NB4 (cell line): ENCODE measurements at places on chromosomes 2 and 18.

DNA sequence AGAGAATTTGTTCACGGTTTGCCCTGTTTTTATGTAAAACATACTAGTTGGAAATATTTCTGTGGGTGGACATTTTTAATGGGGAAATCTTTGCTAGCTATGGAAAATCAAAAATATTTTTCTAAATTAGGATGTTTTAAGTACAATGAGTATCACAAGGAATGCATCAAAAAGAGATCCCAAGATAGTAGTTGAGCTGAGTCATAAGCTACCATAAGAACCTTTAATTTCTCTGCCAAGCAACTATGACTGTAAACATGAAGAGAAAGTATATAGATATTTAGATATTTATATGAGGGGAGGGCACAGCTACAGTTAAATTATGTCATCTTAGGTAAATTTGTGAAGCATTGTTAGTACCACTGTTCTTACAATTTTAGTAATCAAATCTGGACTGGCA, 646.2 kb downstream of the XIRP2 start:
- DNase-seq = no peak

- no peak for DNase-seq
Measured at GRCh38 chr2:129779783-129780182, 199.7 kb upstream of the RAB6C start.

DNA sequence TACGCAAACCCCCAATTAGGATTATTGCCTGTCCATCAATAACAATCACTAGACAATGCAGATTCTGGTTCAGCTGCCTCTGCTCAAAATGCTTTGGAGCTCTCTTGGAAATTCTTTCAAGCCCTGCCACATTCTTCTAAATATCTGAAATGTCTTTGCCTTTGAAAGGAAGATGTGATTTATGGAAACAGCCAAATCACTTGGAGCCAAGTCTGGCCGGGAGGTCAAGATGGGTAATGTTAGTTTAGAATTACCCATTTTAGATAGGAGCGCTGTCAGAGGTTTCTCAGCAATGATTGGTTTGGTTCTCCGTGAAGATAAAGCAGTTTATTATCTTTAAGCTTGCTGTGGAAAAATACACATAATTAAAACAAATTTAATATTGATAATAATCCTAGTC, 306.7 kb downstream of the SETBP1 start:
- no peak for DNase-seq

GRCh38 chr18:6313415-6313814, 101.3 kb downstream of the L3MBTL4 start:
- no peak for DNase-seq

DNA sequence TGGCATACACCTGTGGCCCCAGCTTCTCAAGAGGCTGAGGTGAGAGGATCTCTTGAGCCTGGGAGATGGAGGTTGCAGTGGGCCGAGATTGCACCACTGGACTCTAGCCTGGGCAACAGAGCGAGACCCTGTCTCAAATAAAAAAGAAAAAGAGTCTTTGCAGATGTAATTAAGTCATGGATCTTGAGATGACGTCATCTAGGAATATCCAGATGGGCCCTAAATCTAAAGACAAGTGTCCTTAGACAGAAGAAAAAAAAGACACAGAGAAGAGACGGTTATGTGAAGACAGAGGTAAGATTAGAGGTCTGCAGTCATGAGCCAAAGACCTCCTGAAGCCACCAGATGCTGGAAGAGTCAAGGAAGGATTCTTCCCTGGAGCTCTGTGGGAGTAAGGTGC, 74.3 kb downstream of the RHOB start:
- DNase-seq = no peak

- peak; percentile 14 for DNase-seq
Measured at GRCh38 chr2:2706306-2706705, 375.2 kb upstream of the MYT1L start.

DNA sequence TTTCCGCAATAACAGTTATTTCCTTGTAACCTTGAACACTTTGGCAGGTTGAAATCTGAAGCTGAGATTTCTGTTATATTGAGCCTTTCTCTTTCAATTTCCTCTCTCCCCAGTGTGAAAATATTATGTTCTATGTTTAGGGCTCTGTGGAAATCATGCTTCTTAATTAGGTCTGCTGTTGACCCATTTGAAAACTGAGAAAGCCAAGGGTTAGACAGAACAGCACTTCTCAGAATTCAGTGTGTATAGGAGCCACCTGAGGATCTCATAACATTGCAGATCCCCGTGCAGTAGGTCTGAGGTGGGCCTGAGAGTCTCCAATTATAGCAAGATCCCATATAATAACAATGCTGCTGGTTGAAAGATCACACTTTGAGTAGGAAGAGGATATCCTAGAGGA, 230.2 kb upstream of the NT5C1B start:
- DNase-seq = no peak

DNA sequence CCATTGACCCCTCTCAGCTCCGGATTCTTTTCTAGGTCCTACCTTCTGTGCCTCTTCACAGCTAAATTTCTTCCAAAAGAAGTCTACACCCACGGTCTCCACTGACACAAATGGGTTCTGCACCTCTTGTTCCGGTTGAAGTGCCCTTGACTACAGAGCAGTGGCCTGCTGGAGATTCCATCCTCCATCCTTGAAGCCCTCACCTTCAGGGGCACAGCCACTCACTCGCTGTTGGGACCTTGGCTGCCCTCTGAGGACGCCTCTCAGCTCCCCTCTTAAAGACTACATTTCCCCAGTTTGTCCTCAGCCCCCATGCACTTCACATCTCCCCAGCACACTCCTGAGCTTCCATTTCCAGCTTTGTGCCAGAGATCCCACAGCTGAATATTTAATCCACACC, 226.3 kb downstream of the ATAD2B start:
- DNase-seq = no peak

GRCh38 chr2:73821227-73821626, 7.5 kb upstream of the STAMBP start:
- DNase-seq = no peak

GRCh38 chr2:211390536-211391188, 834.3 kb downstream of the CPS1 start:
- no peak for DNase-seq

DNA sequence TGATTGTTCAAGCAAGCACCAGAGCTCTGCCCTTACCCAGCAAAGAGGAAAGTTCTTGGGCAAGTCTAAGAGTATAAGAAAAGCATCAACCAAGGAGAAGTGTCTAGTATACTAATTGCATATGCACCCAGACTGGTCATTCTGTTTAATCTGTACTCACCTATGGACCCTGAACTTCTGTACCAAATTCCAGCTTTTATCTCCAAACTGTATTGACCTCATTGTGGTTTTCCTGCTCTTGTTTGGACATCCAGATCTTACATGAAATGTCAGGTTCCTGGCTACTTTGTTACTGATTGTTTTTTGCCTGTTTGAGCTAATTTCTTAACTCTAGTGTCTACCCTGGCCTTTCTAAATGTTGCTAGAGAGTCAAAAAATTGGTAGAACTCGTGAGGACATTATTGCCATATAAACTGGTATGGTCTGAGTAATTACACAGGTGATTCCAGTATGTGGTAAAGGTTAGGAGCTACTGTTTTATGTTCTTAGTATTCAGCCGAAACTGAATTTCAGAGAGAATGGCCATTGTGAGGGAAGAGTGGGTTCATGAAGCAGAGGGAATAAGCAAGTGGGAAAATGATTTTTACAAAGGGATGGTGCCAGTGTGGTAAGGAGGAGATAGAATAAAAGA, 146.3 kb downstream of the HNMT start:
- no peak for DNase-seq

DNA sequence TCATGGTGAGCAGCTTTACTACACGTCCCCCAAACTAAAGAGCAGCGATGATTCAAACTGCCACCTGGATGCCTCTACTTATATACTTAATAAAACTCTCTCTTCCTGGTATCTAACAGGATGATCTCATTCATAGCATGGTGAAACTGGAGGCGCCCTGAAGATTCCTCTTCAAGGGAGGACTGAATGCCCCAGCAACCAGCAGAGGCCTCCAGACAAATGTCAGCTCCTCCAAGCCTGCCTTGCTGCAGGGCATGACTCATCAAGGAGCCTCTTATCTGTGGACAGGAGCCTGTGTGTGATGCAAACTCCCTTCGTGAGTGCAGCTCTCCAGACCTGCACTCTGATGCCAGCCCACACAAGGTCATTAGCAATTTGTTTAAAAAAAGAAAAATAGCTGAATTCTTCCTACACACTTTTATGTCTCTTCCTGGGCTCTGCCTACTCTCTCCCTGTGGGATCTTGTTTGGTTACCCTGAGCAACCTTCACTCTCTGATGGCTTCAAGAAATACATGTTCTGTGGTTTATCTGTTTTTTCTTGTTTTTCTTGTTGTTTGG, 30.2 kb downstream of the LONRF2 start:
- peak; percentile 99 for DNase-seq

GRCh38 chr18:11274144-11274794, 124.9 kb upstream of the PIEZO2 start:
- no peak for DNase-seq

GRCh38 chr2:25566694-25567093, 106.7 kb downstream of the DTNB start:
- DNase-seq = peak; percentile 81

DNA sequence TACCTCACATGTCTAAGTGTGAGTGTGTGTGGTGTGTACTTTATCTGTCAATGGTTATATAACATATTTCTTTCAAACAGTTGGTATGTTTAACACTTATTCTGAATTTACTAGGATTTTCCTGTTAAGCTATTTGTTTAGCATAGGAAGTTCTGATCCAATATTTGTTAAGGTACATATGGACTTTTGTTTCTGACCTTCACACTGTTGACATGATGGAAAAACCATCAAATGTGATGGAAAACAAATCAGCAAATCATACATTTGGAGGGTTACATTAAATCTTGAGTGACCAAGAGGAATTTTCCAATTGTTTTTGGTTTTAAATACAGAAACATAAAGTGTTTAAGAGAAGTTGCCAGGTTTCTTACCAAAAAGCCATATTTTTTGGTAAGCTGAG, 638.9 kb downstream of the STK39 start:
- no peak for DNase-seq

DNA sequence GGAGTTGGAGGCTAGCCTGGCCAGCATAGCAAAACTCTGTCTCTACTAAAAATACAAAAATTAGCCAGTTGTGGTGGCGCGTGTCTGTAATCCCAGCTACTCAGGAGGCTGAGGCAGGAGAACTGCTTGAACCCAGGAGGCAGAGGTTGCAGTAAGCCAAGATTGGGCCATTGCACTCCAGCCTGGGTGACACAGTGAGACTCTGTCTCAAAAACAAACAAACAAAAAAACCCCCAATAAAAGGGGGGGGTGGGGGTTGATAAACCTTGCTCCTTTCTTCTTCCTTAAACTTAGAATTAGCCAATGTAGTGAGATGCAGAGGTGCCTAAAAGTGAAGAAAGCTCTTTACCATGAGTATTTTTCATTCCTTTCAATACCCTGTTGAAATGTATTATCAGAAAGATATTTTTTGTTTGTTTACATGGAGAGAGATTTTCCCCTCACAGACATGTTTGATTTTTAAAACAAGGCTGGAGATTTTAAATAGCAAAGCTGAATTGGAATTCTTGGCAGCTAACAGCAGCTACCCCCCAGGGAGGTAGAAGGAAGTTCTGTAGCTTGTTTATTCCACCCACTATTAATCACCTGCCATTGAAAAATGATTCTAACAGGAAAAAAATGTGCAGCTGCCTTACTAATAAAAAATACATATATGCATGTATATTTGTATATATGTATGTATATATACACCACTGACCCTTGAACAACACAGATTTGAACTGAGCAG, 48.6 kb downstream of the GYPC start:
- no peak for DNase-seq

DNA sequence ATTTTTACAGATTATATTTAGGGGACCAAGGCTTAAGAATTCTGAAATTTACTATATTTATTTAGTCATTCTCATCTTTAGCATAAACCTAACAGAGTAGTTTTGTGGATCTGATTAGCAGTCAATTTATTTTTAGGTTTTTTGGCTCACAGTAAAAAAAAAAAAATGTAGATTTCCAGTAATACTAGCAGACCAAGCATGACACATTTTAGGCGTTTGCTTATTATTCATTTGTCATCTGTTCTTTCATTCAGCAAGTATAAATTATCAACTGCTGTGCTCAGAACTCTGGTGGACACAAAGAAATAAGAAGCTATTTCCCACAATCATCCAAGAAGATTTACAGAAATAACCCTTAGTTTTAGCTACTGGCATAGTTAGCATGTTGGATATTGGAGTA, 20.6 kb downstream of the PDE1A start:
- no peak for DNase-seq

DNA sequence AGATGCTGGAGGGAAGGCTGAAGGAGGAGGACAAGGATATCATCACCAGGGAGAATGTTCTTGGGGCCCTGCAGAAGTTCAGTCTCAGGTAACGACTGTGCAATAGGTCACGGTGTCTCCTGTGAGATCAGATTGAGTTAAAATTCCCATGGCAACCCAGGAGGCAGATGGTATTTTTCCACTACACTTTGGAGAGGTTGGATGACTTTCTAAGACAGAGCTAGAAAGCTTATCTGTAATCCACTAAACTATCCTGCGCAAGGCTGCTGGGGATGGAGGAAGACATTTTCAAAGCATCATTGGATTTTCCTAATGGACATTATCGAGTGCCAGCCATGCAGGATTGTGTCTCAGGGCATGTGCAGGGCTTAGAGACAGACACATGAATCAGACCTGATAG, 74.6 kb downstream of the ARMC9 start:
- DNase-seq = no peak

DNA sequence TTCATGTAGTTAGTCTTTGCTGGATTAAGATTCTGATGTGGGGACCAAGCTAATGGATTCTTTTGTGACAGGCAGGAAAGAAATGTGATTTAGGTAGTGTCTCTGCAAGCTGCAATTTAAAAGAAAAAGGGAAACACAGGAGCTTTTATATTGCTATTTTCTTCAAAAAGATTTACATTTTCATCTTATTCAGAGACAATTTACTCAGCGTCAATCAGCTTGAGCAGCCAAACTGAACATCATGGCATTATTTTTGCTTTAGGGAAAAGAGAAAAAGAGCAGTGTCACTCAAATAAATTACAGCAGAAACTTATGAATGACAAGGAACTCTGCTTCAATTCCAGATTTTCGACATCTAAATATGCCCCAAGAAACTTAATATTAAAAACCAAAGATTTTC, 67.4 kb downstream of the PLA2R1 start:
- DNase-seq = no peak
